ENCODE measurements at places on chromosomes 5 and 9. TPM values are rescaled to one million over a fixed set of nuclear protein-coding genes. Genes with fewer than 3 reads are reported as not detected.

DNA sequence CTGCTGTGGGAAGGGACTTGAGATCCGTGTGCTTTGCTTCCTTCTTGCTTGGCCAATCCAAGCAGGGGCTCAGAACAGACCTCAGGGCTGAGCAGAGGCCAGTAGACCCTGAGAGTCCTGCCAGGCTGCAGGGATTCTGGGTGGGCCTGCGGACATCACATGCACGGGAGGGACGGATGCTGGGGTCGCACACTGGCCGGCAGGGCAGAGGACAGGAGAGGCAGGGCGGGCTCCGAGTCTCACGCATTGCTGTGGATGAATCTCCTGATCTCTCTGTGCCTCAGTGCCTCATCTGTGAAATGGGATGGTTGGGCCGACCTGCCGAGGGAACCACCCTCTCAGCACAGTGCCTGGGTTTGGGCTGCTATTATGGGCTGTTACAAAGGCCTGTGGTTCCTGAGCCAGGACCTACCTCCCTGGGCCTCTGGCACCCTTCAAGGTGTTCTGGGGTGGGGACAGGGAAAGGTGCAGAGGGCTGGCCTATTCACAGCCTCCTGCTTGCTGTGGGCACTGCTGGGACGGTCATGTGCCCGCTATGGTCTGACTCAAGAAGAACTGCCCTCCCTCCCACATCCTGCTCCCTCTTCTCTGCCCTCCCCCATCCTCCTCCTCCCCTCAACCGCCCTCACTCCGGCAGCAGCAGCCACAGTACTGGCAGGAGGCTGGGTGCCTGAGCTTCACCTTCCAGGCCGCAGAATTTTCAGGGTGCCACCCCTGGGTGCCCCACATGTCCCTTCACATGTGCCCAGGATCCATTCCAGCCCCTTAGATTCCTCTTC is 43.3 kb downstream of the NCS1 start:
- DNase-seq, result no peak

DNA sequence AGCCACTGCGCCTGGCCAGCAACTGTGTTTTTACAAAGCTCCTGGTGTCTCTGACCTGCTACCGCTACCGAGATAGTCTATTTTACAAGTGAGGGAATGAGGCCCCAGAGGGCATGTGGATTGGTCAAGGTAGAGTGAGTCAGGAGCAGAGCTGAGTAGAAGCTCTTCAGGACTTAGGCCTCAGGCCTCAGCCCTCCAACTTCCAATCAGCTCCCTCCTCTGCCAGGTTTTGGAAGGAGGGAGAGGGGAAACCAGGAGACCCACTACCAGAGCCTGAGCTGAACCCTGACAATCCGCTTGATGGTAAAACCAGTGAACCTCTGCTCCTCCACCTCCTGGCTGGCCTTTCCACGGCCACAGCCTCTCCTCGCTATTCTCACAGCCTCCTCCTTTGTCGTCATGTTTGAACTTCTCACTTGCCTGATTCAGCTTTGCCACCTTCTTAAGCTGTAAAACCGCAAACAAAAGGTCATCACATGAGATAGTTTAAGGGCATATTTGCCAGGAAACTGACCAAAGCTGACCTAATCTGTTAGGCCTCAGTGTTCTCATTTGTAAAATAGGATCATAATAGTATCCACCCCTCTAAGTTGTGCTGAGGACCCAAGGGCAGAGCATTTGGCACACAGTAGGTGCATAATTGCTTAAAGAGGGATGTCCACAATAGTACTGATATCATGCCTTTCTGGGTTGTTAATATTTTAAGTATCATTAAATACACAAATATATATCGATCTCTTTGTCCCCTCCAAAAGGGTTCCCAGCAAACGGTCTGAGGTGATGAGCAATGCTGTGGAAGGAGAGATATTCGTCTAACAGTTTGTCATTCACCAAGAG is 1.7 kb downstream of the TRAF1 start:
- DNase-seq, result peak; percentile 77

- no peak for DNase-seq
Measured at GRCh38 chr5:149297340-149298025, 25.8 kb downstream of the AFAP1L1 start.

- DNase-seq, result no peak
Measured at GRCh38 chr5:133700251-133700650, 87.9 kb upstream of the FSTL4 start.

Gene DAB2
- not detected for total RNA-seq

Gene ENTPD2
- total RNA-seq, result 0.21 TPM

Gene LRRC19
- total RNA-seq, result not detected

DNA sequence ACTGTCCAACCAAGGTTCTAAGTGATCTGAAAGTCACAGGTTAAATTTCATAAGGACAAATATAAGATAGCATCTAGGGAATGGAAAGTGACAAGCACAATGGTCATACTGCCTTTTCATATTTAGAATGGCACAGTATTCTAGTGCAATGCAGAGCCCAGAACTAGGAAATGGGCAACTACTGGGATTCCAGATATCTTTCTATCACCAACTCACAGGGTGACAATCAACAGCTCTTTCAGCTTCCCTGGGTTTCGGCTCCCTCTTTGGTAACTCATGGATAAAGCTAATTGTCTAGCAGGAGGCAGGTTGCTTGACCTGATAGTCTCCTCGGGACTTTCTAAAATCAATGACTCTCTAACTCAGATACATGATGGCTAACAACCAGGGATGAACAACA is 60.4 kb downstream of the NR3C1 start:
- no peak for DNase-seq

DNA sequence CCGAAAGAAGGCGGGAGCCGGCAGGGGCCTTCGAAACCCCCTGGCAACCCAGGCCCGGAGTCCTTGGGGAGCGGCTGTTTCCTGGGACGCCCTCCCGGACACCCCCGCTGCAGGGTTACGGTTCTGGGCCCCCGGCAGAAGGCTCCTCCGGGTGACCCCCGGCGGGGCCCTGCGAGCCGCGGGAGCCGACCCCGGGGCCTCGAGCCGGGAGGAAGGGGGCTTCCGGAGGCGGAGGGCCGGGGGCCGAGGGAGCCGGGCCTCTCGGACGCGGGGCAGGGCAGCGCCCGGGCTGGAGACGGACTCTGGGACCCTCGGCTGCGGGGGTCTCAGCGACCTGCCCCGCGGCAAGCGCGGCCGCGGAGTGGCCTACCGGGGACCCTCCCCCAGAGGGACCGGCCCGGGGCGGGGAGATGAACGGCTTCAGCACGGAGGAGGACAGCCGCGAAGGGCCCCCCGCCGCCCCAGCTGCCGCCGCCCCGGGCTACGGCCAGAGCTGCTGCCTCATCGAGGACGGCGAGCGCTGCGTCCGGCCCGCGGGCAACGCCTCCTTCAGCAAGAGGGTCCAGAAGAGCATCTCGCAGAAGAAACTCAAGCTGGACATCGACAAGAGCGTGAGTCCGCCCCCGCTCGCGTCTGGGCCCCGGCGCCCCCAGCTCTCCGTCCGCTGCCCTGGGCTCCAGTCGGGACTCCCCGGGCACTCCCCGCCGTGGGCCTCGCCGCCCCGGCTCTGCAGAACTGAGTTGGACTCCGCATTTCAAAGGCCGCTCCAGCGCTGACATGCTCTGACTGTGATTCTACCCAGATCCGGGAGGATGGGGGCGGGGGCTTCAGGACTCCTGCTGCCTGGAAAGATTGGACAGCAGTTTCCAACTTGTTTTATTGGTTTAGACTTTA is 645 bp downstream of the SAP30L start:
- DNase-seq, result peak; percentile 83

DNA sequence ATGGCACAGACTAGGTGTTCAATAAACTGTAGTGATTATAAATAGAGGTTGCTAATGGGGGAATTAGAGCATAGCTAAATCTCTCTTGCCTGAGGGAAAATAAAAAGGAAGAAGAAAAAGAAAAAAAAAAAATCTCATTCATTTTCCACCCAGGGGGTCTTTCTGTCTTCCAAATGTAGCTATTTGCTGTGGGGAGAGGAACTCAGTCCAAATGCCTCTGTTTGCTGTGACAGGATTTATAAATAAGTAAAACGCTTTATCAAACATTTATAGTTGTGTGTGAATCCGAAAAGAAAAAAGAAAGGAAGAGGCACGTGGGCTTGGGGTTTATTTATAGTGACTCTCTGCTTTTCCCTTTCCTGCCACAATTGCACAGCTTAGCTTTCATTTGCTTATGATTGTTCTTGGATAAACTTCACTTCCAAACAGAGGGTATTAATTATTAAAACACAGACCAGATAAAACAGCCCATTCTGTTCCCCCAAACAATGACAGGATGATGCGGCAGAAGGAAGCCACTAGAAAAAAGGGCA is 245.7 kb downstream of the ASTN2 start:
- no peak for DNase-seq

Gene SARDH
- total RNA-seq, result 0.54 TPM

GRCh38 chr5:163586531-163586956 is 81.1 kb downstream of the MAT2B start:
- no peak for DNase-seq

Gene NR5A1
- total RNA-seq, result not detected

DNA sequence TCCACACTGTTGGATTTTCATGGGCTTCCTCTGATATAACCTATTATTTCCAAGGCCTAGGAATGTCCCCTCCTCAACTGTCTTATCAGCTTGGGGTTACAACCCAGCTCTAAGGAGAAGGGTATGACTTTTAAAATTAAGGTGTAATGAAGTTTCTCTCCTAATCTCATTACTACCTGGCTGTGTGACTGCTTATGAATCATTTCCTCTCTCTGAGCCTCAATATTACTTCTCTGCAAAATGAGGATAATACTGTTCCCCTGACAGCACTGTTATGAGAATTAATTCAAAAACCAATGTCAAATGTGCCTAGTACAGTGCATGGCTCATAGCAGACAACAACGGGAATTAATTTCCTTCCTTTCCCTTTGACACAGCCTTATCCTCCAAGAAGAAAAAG is 118.9 kb downstream of the NR6A1 start:
- DNase-seq, result no peak

DNA sequence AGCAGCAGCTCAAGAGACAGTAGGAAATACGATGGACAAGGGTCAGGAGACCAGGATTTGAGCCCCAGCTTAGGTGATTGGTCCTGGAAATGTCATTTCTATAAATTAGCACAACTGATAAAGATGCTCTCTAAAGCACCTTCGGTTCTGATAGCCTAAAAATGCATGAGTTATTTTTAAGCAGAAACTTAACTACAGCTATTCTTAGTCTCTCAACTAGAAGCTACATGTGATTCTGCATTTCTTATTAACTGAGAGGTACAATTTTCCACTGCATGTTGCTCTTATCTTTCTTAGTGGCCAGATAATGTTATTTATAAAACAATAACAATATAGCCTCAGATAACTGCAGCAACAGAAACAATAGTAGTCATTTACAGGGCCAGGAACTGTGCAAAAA is 136.4 kb downstream of the GRIA1 start:
- no peak for DNase-seq

DNA sequence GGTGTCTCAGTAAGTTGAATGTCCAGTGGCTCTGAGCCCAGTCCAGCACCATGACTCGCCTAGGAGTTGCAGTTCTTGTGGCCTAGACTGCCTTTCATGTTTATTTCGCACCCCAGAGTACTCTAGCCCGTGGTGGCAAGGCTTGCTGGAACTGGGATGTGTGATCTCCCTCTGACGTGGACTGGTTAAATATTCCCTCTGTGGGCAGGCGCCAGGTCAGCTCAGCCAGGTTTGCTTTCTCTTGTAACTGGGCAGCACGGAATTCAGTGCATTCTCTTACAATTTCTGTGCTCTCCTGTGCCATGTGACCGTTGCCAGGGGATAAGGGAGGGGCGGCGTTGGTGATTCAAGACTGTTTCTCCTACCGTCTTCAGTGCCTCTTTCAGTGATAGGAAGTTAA is 270.8 kb downstream of the KDM4C start:
- no peak for DNase-seq

Gene FAM169A
- 2.6 TPM for total RNA-seq

DNA sequence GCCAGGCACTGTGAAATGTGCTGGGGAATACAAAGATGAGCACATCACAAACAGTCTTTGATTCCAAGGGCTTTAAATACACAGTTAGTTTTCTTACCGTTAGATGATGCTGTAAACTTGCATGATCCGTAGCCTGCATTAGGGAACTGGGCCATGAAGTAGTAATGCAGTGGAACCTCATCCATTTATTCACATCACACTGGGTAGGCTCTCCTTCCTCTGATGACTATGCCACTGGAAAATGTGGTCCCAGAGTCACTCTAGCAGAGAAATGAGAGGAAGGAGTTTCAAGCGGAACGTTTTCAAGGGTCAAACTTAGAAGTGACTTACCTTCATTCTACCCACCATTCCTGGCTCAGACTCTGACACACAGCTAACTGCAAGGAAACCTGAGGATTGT is 26.4 kb downstream of the ZFAND5 start:
- no peak for DNase-seq

DNA sequence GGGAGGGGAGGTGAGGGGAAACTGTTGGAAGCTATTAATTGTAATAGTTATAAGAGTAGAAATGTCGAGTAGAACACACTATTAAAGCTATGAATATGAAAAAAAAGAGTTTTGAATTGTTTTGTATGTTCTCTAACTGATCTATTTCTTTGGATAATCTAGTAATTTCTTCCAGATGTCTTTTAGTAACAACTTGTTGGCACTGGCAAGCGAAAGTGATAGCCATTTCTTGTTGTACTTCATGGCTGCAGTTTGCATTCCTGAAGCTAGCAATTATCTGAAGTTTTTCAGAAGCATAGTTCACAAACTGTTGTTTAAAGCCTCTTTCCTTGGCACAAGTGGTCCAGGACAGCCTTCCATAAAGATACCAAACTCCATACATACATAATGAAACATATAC is 49.4 kb upstream of the SPATA31C2 start:
- no peak for DNase-seq

- DNase-seq, result peak; percentile 77
Measured at GRCh38 chr9:33082128-33082527, 5.7 kb upstream of the SMU1 start.

DNA sequence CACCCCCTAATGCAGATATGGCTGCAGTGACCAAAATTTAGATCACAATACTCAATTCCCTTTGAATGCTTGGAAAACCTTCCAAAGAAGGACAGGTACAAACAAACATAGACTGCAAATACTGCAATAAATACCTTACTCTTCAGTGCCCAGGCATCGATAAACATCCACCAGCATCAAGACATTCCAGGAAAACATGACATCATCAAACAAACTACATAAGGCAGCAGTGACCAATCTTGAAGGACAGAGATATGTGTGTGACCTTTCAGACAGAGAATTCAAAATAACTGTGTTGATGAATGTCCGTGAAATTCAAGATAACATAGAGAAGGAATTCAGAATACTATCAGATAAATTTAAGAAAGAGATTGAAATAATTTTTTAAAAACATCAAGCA is 488.6 kb downstream of the TLR4 start:
- no peak for DNase-seq

DNA sequence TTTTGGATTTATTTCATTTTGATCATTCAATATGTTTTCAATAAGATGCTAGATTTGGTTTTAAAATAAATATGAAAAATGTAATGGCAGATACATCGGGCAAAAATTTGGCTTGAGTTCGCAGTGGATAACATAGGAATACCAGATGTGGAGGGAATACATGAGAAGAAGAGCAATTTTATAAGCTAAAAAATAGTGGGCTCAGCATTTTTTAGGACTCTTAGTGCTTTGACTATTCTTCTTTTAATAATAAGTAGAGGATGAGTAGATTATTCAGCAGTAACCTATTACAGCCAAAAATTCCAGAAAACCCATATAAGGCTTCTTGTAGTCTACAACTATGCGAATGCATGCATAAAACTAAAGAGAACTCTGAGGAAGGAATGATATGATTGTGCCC is 22.8 kb upstream of the GHR start:
- DNase-seq, result no peak

Gene SIMC1
- 37.0 TPM for total RNA-seq
